Activated naive CD4-positive, alpha-beta T cell treated with anti-CD3 and anti-CD28 coated beads for 36 hours (primary cell): ENCODE measurements at places on chromosomes 3 and 15. TPM values are rescaled to one million over a fixed set of nuclear protein-coding genes. Genes with fewer than 3 reads are reported as not detected.

Gene LARP6
- not detected for total RNA-seq

Gene PRR20G
- not detected for total RNA-seq

Gene SPG11
- total RNA-seq, result 83.2 TPM

Gene ENTPD3
- total RNA-seq, result not detected

GRCh38 chr3:9716801-9717555 lies 13.3 kb downstream of the CPNE9 start:
- H3K4me1 ChIP-seq, result peaks cover 15% of the 10 kb centered on the region
- H3K4me3 ChIP-seq, result no peak overlapping the region
- H3K36me3 ChIP-seq, result peaks cover 1% of the 10 kb centered on the region
- H3K27ac ChIP-seq, result no peak overlapping the region
- DNase-seq, result no peak
- no peaks in the 10 kb centered on the region for H3K27me3 ChIP-seq

DNA sequence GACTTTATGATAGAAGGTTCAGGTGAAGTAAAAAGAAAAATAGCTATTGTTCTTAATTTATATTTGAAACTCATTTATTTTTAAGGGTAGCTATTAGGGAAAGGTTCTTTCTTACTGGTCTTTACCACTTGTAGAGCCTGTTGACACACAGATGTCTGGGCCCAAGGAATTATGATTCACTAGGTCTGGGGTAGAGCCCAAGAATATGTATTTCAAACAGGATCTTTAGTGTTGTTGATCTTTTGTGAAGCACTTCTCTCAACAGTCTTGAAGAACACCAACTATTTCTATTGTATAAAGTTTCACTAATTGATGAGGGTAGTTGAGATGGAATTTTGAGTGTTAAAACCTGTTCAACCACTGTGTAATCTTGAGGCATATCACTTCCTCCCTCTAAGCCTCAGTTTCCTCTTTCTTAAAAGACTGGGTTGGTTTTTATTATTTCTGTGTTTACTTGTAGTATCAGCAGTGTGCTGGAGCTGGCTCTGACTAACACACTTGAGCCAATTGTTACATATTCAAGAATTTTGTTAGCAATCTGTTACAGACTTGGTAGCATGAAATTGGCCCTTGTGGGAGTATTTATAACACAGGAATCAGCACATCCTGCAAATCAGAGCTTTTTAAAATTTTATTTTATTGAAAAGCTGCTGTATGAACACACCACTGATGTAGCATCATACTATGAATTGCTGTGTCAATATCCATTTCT lies 155.9 kb downstream of the RBMS3 start:
- H3K4me3 ChIP-seq, result no peak overlapping the region
- H3K4me1 ChIP-seq, result peaks cover 4% of the 10 kb centered on the region
- no peaks in the 10 kb centered on the region for H3K27me3 ChIP-seq
- DNase-seq, result no peak

DNA sequence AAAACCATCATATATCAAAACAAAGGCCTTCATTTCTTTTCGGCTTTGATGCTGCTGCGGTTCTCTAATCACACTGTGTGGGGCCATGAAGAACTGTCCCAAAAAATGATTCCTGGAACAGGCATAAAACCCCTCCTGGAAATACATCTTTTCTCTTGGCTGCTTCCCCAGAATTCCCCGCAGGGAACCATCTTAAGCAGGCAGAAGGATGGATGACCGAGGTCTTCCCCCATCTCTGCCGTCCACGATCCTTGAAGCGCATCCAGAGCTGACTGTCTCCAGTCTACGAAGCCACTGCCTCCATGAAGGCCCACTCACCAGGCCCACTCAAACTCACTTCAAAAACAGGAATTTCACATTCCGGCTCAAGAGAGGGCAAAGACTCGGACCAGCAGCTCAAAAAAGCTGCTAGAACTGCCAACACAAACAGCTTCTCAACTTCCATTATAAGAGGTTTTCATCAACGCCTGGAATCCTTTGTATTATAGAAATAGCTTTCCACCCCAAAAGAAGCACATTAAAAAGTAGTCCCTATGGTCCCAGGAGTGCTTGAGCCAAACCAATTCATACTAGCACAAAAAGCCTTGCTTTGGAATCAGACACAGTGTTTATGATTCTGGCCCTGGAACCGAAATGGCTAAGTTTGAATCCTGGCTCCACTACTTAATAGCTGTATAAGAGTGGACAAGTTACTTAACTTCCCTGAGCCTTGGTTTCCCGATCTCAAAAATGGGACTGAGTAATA lies 487.5 kb upstream of the WNT5A start:
- no peak overlapping the region for H3K4me3 ChIP-seq
- DNase-seq, result no peak
- H3K4me1 ChIP-seq, result no peaks in the 10 kb centered on the region
- no peaks in the 10 kb centered on the region for H3K36me3 ChIP-seq
- H3K27me3 ChIP-seq, result no peaks in the 10 kb centered on the region
- H3K27ac ChIP-seq, result no peak overlapping the region

DNA sequence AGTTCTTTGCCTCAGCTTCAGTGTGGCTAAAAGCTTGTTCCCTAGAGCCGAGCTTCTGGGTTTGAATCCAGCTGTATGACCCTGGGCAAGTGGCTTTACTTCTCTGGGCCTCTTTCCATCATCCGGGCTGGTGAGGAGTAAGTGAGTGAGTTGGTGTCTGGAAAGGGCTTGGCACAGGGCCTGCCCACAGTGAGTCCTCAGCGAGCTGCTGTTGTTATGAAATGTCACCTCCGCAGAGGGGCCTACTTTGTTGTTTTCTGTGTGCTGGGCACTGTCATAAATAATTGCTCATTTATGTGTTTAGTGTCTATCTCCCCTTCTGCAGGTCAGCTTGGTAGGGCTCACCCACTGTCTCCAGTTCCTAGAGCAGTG lies 31.7 kb downstream of the SLC6A6 start:
- H3K4me3 ChIP-seq, result no peak overlapping the region
- no peak for DNase-seq
- peaks cover 4% of the 10 kb centered on the region for H3K36me3 ChIP-seq
- peaks cover 59% of the 10 kb centered on the region for H3K4me1 ChIP-seq

- no peak overlapping the region for H3K27ac ChIP-seq
- H3K4me3 ChIP-seq, result no peak overlapping the region
- H3K36me3 ChIP-seq, result no peaks in the 10 kb centered on the region
- no peaks in the 10 kb centered on the region for H3K4me1 ChIP-seq
- H3K27me3 ChIP-seq, result peaks cover 2% of the 10 kb centered on the region
Observed at GRCh38 chr3:193357291-193357690, 21.3 kb downstream of the ATP13A5 start.

DNA sequence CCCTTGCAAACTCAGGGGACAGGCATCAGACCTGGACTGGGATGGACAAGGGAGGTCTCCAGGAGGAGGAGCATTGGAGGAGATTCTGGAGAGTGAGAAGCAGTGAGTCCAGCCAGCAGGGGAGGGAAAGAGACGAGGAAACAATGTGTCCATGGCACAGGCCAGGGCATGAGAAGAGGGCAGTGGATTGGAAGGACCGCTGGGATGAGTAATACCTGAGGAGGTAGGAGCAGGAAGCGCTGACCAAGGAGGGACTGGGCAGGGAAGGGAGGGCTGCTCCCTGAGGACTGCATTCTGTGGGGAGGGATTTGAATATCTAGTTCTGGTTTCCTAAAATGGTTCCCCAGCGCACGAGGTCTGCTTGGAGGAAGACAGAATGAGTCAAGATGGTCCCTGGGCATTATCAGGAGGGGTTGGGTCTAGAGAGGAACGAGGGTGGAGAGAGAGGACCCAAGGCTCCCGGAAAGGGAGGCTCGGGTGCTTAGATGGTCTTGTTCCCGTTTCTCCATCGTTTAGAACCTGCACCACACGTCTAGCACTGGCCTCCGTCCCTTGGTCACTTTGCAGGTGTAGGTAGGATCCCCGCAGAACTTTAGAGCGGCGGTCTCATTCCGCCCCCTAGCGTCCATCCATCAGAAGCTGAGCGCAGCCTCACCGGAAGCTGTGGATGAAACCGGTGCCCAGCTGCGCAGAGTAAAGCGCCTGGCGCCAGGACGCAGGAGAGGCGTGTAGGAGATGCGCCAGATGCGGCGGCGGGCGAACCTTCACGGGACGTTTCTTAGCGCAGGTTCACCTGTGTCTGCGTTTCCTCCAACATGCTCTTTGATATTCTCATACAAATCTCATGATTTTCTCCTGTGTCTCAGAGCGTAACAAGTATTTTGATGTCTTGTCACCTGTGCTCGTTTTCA lies 190.7 kb upstream of the NDN start:
- no peak overlapping the region for H3K27ac ChIP-seq
- H3K36me3 ChIP-seq, result no peaks in the 10 kb centered on the region
- H3K27me3 ChIP-seq, result no peaks in the 10 kb centered on the region
- DNase-seq, result peak; percentile 61
- no peaks in the 10 kb centered on the region for H3K4me1 ChIP-seq

DNA sequence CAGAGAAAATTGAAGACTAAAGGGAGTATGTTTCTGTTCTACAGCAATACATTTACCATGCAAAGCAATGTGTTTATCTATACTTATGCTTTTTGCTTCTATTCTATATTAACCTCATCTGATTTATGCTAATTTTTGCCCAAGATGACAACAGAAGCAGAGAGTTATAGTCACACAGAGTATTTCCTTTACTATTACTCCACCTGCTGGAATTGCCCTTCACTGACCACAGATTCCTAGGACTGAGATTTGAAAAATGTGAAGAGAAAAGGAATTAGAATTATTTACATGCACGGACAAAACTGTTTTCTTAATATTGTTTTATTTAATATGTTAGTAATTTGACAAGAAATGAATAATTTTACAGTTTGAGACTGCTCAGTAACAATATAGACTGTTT lies 745.6 kb downstream of the VGLL3 start:
- H3K4me3 ChIP-seq, result no peak overlapping the region
- H3K27ac ChIP-seq, result no peak overlapping the region
- H3K27me3 ChIP-seq, result no peaks in the 10 kb centered on the region
- DNase-seq, result no peak
- no peaks in the 10 kb centered on the region for H3K36me3 ChIP-seq

GRCh38 chr3:38169027-38169317 lies 3.6 kb downstream of the OXSR1 start:
- peaks cover 76% of the 10 kb centered on the region for H3K4me1 ChIP-seq
- DNase-seq, result no peak
- peak overlapping the region; percentile 6 for H3K27ac ChIP-seq

GRCh38 chr3:58222161-58222724 lies 11.5 kb upstream of the DNASE1L3 start:
- no peak overlapping the region for H3K4me3 ChIP-seq
- no peaks in the 10 kb centered on the region for H3K36me3 ChIP-seq
- no peaks in the 10 kb centered on the region for H3K27me3 ChIP-seq
- no peak for DNase-seq
- peaks cover 10% of the 10 kb centered on the region for H3K4me1 ChIP-seq
- H3K27ac ChIP-seq, result no peak overlapping the region
